Stimulated activated CD4-positive, alpha-beta T cell treated with anti-CD3 and anti-CD28 coated beads, Interleukin-4, amount 100 ng/mL, for 4 hours (primary cell): ENCODE measurements at places on chromosomes 1 and 21.

DNA sequence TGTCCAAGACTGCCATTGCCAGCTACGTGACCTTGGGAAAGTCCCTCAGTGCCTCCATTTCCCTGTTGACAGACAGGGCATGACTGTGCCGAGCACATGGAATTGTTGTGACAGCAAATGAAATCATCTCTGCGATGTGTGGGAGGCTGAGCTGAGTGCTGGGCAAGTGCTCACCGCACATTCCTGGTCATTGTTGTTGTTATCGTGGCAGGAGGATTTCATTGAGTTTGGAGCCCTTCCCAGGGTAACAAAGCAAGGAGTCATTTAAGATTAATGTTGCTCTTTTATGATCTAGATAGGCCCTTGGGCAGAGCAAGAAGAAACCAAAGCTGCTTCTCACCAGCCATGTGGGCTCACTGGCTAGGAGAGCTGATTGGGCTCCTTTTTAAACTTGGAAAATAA lies 39.6 kb upstream of the ITPKB start:
- DNase-seq = no peak

- DNase-seq = no peak
Measured at GRCh38 chr1:191698246-191698645, 460.0 kb upstream of the RGS18 start.

- DNase-seq = no peak
Measured at GRCh38 chr1:98940722-98941079, 64.0 kb downstream of the PLPPR5 start.

GRCh38 chr1:168342572-168343280 lies 62.0 kb downstream of the TBX19 start:
- DNase-seq = peak; percentile 91

DNA sequence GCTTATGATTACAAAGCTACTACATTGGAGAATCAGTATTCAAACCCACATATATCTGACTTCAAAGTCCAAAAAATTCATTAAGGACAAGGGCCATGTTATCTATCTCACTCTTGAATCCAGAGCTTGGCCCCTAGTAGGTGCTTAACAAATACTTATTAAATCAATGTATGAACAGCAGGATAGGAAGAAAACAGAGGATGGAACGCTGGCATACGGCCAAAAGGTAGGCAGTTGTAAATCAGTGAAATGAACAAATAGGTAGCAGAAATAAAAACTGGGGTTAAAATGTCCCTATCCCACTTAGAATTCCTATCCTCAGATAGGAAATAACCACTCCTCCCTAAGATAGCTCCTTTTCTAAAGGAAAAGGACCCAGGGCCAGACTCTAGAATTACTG lies 2.0 kb downstream of the MRPL24 start:
- no peak for DNase-seq

DNA sequence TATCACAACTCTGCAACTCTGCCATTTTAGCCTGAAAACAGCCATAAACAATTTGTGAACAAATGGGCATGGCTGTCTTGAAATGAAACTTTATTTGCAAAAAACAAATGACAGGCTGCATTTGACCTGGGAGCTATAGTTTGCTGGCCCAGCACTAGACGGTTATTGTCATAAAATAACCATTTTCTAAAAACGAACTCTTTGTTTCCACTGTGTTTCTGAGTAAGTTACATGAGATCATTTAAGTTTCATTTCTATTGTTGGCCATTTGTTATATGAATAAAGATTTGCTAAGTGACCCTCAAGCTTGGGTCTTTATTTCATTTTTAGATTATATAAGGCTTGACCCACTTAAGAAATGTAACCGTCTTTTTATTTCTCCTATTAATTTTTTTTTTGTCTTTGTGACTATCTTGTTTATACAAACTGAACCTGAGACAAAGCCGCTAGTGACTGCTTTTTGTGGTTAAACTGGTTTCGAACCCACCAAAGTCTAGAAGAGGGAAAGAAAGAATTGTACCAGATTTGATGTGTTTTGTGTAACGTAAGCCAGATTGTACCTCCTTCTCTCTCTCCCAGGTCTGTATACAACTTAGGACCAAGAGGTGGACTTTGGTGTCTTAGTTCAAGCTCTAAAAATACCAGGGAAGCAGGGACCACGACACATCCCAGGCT lies 12.9 kb upstream of the KCNJ15 start:
- DNase-seq = no peak

DNA sequence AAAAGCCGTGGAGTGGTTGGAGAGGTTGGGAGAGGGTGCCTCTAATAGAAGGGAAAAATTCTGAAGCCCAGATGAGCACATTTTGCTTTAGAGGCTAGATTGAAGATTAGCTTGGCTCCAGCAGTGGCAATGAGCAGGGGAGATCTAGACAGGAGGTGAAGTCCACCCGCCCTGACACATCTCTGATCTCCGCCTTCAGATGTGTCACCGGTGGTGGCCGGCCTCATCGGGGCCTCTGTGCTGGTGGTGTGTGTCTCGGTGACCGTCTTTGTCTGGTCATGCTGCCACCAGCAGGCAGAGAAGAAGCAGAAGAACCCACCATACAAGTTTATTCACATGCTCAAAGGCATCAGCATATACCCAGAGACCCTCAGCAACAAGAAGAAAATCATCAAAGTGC lies 8.4 kb downstream of the SYT11 start:
- DNase-seq = no peak
